PC-9 (cell line): ENCODE measurements at places on chromosomes 2 and 18. TPM values are rescaled to one million over a fixed set of nuclear protein-coding genes. Genes with fewer than 3 reads are reported as not detected.
A peak's percentile ranks its signal among the peaks of the same experiment; 100 is the strongest.

- DNase-seq, result no peak
These were observed 99.7 kb upstream of the SMAD7 start for GRCh38 chr18:49050452-49050851.

- DNase-seq, result no peak
These were observed 4.3 kb downstream of the EPG5 start for GRCh38 chr18:45962866-45963265.

DNA sequence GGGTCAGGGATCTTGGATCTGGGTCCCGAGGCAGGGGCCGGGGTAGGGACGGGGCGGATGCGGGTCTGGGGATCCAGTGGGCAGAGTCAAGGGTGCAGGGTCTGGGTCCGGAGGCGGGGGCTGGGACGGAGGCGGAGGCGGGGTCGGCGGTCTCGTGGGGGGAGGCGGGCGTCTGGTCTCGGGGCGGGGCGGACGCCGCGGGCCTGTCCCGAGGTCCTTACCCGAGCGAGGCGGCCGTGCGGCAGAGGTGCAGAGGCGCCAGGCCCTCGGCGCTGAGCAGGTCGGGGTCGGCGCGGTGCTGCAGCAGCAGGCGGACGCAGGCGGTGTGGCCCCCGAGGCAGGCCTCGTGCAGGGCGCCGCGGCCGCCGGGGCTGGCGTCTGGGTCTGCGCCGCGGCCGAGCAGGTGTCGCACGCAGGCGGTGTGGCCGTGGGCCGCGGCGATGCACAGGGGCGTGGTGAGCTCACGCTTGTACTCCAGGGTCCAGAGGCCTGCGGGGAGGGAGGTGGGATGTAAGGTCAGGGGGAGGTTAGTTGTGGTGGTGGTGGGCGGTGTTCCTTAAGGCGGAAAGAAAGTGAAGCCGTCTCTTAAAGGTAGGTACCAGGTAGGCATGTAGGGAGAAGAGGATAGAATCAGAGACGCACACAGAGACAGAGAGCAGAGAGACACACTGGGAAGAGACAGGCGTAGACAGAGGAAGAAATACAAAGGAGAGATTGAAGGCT, 26.6 kb downstream of the ASB18 start:
- no peak for DNase-seq

GRCh38 chr2:15947431-15947830, 7.1 kb downstream of the MYCN start:
- no peak for DNase-seq

DNA sequence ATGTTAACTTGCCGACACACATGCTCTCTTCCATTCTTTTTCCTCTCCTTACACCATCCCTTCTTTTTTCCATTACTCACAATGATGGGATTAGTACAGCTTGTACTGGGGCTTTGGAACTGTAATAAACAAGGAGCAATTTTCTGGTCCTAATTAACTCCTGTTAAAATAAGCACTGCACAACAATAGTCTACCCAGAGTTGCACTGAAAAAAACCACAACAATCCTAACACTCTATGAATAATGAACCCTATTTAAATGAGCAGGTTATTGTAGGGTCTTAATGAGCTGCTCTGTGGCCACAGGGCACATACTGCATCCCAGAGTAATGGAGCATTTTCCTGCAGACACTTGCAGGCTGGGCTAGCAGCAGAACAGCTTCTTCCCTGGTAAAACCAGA, 380.3 kb downstream of the NRXN1 start:
- DNase-seq, result no peak

- DNase-seq, result peak; percentile 53
These were observed 87.1 kb upstream of the MCFD2 start for GRCh38 chr2:47002480-47003381.

DNA sequence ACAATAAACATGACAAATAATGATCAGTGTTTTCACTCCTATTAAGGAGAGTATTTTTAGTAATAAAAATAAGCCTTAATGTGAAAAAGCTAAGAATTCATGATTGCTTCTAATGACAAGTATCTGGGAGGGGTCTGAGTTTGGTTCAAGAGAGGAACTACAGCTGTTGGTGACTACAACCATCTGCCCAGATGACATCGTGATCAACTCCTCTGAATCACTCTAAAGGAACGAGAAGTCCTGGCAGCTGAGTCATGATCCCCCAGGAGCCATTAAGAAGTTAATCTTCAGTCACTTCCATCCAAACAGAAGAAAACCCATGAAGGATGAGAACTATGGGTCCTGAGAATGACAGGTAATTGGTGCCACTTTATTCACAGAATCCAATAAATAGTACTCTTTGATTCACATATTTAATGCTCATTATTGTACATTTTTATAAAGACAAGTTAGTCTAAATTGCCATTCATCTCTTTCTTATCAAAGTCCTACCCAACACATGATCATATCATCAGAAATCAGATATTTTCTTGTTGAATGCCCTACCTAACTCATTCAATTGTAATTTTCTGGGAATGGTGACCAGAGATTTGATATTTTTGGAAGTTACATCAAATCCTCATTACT, 6.8 kb downstream of the TFPI start:
- peak; percentile 42 for DNase-seq

- DNase-seq, result no peak
These were observed 70.6 kb downstream of the RPE start for GRCh38 chr2:210072922-210073509.

- peak; percentile 89 for DNase-seq
These were observed 17.4 kb upstream of the HAAO start for GRCh38 chr2:42809819-42810120.

GRCh38 chr2:119736021-119736420, 23.7 kb upstream of the PTPN4 start:
- no peak for DNase-seq

GRCh38 chr2:7420530-7420929, 503.3 kb downstream of the RNF144A start:
- no peak for DNase-seq

GRCh38 chr2:191038241-191038725, 24.3 kb upstream of the STAT1 start:
- DNase-seq, result no peak

GRCh38 chr2:220959391-220959802, 612.7 kb downstream of the EPHA4 start:
- no peak for DNase-seq

GRCh38 chr2:47344890-47345589, 57.9 kb upstream of the MSH2 start:
- peak; percentile 93 for DNase-seq

GRCh38 chr2:128639693-128640092, 321.0 kb upstream of the HS6ST1 start:
- DNase-seq, result no peak

- DNase-seq, result no peak
These were observed 315.6 kb downstream of the LPIN1 start for GRCh38 chr2:12062053-12062395.

DNA sequence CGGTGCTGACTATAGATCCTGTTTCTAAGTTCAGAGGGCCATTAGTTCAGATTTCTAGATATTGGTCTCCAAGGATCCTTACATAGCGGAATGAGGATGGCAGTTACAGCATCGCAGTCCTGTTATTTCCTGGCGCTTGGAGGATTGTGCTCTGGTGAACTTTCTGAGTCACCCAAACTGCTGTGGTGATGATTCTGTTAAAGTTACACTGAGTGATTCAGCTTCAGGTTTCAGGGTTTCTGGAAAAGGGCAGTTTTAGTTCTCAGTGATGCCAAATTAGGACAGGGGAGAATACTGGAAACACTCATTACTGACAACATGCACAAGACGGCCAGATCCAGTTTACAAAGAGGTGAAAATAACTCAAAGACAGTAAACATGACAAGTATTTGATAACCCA, 52.1 kb upstream of the ANKRD62 start:
- no peak for DNase-seq

GRCh38 chr2:29013057-29013780, 32.1 kb downstream of the TOGARAM2 start:
- no peak for DNase-seq

DNA sequence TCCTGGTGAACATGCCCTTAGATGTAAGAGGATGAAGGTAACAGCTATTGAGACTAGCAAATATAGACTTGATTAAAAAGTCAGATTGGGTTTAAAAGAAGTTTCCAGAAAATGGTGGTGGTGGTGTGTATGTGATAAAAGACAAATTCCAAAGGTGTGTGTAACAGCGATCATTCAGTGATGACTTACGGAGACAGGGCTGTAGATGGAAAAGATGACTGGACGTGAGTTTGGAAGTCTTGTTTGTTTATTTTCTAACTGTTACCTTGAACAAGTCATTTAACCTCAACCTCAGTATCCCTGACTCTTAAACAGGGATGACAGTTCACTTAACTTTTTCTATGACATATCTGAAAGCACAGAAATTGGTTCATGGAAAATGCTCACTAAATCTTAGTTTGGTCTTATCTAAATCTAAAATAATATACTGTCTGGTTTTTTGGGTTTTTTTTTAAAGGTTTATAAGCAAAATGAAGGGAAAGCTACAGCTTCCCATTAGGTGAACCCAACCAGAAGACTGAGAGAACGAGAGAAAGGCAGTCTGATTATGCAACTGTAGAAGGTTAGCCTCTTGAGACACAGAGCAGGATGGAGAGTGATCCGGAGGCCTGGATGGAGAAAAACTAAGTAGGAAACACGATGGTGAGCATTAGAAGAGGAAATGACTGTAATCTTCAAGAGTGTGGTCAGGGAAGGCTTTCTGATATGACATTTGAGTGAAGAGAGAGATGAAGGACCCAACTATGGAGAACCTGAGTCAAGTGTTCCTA, 71.9 kb downstream of the TCF4 start:
- no peak for DNase-seq

DNA sequence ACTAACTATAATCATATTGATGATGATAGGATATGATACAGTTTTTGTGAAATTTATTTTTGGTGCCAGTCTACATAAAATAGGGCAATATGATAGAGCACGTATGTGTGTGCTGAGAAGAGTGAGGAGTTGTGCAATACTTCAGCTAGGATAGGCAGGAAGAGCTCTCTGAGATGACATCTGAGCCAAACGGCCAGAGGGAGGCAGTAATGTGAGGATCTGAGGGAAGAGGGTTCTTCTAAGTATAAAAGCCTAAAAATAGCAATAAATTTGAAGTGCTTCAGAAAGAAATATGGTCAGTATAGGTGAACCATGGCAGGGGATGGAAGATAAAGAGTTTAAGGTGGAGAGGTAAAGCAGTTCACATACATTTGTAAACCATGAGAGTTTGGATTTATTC, 102.5 kb downstream of the OLA1 start:
- no peak for DNase-seq

DNA sequence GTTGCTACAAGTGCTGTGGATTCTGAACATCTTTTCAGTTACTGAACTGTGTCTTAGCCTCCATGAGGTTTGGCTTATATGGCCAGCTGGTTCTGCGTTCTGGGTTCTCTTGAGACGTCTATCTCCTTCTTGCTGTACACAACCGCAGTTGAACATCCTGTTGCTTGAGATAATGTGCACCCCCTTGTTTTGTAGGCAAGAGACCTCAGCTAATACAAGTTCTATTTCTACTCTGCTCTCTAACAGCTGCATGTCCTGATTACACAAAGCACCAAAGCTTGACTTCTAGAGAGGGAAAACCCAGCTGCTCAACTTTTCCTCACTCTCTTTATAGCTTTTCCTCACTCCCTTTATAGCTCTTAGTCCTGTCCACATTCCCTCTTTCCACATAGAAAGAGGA, 176.0 kb downstream of the LTBP1 start:
- no peak for DNase-seq

DNA sequence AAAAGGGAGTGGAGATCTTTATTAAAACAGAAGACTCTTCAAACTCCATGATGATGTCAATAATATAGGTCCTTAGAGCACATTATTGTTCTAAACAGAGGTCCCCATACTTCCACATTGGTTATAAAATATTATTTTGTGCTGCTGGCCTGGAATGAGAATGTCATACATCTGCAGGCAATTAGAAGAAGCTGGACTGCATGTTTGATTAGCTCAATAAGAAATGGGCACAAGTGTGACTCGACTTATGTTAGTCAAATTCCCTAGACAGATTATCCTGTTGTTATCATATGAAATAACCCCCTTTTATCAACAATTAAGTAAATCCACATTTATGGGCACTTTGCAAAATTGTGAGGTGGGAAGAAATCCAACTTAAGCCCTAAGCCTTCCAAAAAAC, 8.8 kb downstream of the EFEMP1 start:
- DNase-seq, result no peak

- no peak for DNase-seq
These were observed 211.6 kb downstream of the SEPTIN10 start for GRCh38 chr2:109402180-109402579.

- DNase-seq, result no peak
These were observed 1140.4 kb downstream of the LRP1B start for GRCh38 chr2:140990416-140990815.

DNA sequence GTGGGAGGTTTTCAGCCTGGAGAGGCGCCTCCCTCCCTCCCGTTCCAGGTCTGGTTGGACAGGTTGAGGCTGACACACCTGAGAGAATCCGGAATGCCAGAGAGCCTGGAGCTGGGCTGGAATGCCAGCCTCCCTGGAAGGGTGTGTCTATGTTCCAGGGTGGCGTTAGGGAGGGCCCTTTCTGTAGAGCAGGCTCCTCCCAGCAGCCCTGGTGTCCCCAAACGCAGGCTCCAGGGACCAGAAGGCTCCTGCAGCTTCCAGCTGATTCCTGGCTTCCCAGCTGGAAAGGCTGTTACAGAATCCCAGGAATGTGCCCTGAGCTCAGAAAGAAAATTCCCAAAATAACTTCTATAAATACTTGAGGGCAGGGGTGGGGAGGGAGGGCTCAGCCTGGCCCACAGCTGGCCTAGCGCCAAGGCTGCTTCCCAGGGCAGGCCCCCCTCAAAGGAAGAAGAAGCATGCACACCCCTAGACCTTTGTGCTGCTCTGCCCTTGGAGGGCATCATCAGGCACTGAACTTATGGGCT, 85.4 kb downstream of the STPG4 start:
- peak; percentile 97 for DNase-seq

- no peak for DNase-seq
These were observed 272.0 kb upstream of the DSEL start for GRCh38 chr18:67788310-67789164.

- no peak for DNase-seq
These were observed 113.7 kb upstream of the NRP2 start for GRCh38 chr2:205568620-205569019.

The SLC11A1 gene
- 0.35 and 0.44 TPM in 2 replicates for total RNA-seq

The SERPINB10 gene
- not detected in 2 replicates for total RNA-seq

The OSR1 gene
- 6.4 and 6.9 TPM in 2 replicates for total RNA-seq

The SRBD1 gene
- total RNA-seq, result 17.8 and 20.9 TPM in 2 replicates

The VAPA gene
- total RNA-seq, result 340 and 359 TPM in 2 replicates

The RAX gene
- total RNA-seq, result not detected in 2 replicates

The NAT8 gene
- not detected in 2 replicates for total RNA-seq

The SLC19A3 gene
- 4.3 and 4.5 TPM in 2 replicates for total RNA-seq

The SP100 gene
- 50.2 and 61.7 TPM in 2 replicates for total RNA-seq

The ALPG gene
- total RNA-seq, result 0.76 and 1.2 TPM in 2 replicates

The KIF1A gene
- total RNA-seq, result not detected in 2 replicates

The GCA gene
- 13.4 and 14.9 TPM in 2 replicates for total RNA-seq

The ZDBF2 gene
- 19.6 and 21.5 TPM in 2 replicates for total RNA-seq

The TRIM43 gene
- not detected in 2 replicates for total RNA-seq

The MBP gene
- 37.9 and 44.4 TPM in 2 replicates for total RNA-seq

The LBH gene
- 30.6 and 34.4 TPM in 2 replicates for total RNA-seq

The DYSF gene
- total RNA-seq, result 10.6 and 12.2 TPM in 2 replicates

The VAMP5 gene
- 7.2 and 7.4 TPM in 2 replicates for total RNA-seq

The DAW1 gene
- 1.8 and 2.8 TPM in 2 replicates for total RNA-seq

The FAM110C gene
- 20.8 and 21.1 TPM in 2 replicates for total RNA-seq
